Calu3 (cell line): ENCODE measurements at places on chromosomes 6 and 20. TPM values are rescaled to one million over a fixed set of nuclear protein-coding genes. Genes with fewer than 3 reads are reported as not detected.

DNA sequence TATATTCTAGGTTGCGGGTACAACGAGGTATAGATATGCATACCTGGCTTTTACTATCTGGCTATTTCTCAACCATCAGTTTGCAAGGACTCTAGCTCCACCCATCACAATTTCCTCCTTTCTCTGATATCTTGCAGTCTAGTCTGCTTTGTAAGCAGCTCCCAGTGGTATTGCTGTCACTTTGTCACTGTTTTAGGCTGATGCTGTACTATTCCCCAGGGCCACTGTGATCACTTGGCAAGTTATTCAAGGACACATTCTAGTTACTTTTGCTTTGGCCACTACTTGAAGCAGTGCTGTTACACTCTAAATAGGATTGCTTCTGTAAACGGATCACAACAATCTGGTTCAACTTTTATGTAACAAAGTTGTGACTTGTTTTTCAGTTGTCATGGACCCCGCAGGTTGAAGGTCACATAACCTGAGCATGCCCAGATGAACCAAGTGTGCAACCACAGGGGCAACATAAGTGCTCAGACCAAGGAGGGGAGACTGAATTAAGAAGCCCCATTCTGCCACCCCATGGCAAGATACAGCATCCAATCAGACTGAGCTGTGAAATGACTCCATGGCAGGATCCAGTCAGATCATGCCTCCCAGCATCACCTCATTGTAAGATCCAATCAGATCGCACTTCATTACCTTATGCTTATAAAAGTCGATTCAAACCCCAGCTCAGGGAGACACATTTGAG is 588.4 kb upstream of the CITED2 start:
- no peak overlapping the region for H3K4me3 ChIP-seq
- no peaks in the 10 kb centered on the region for H3K36me3 ChIP-seq
- DNase-seq: no peak
- no peaks in the 10 kb centered on the region for H3K27me3 ChIP-seq
- H3K27ac ChIP-seq: no peak overlapping the region

DNA sequence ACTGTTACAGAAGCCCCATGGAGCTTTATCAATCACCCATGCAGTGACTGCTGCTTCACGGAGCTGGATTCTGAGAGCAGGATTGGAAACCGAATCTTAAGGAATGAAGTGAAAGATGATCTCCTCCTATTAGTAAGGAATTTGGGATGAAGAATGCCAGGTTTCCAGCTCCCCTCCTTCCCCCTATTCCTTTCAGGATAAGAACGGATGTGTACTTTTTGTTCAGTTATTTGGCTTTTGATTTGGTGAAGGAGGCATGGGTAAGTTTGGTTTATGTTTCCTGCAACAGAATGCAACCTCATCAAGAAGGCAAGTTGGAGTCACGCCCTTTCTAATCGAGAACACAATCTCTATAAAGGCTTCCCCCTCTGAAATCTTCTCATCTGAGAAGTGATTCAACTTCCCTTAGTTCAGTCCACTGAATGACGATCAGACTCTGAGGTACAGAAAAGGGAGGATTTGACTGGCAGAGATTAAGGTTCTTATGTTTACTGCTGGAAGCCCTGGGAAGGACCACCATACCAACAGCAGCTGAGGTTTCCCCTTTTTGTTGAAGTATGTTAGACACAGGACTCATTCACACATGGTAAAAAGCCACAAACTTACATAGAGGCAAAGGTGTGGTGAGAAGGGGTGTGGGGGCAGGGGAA is 5.5 kb downstream of the ELMO2 start:
- H3K4me3 ChIP-seq: no peak overlapping the region
- peaks cover 41% of the 10 kb centered on the region for H3K4me1 ChIP-seq
- no peak for DNase-seq
- H3K27me3 ChIP-seq: no peaks in the 10 kb centered on the region
- H3K36me3 ChIP-seq: peaks cover 11% of the 10 kb centered on the region

GRCh38 chr20:59247731-59248684 is 52.4 kb upstream of the EDN3 start:
- no peak for DNase-seq
- peaks cover 100% of the 10 kb centered on the region for H3K27me3 ChIP-seq
- H3K27ac ChIP-seq: no peak overlapping the region
- H3K4me1 ChIP-seq: no peaks in the 10 kb centered on the region

DNA sequence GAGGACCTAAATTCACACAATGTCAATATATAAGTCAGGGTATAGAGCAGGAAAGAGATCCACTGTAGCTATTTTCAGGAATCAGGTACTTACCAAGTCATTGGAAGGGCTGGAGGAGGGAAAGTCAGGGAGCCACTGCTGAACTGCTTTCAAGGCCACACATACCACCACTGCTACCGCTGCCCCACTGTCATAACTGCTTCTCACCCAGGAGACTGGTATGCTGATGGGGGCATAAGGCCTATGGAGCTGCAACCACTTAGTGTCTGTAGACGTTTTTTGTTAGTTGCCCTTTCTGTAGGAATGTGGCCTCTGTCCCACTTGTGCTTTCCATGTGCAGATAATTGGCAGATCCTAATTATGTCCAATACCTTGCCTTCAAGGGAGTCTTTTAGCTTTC is 5.4 kb downstream of the SMAP1 start:
- peaks cover 12% of the 10 kb centered on the region for H3K36me3 ChIP-seq
- no peak for DNase-seq
- H3K4me1 ChIP-seq: peaks cover 58% of the 10 kb centered on the region
- no peak overlapping the region for H3K4me3 ChIP-seq
- no peak overlapping the region for H3K27ac ChIP-seq

GRCh38 chr6:124076336-124077048 is 272.8 kb downstream of the NKAIN2 start:
- H3K27ac ChIP-seq: no peak overlapping the region
- no peak for DNase-seq
- H3K36me3 ChIP-seq: no peaks in the 10 kb centered on the region

Gene FILIP1
- not detected in 2 replicates for total RNA-seq

DNA sequence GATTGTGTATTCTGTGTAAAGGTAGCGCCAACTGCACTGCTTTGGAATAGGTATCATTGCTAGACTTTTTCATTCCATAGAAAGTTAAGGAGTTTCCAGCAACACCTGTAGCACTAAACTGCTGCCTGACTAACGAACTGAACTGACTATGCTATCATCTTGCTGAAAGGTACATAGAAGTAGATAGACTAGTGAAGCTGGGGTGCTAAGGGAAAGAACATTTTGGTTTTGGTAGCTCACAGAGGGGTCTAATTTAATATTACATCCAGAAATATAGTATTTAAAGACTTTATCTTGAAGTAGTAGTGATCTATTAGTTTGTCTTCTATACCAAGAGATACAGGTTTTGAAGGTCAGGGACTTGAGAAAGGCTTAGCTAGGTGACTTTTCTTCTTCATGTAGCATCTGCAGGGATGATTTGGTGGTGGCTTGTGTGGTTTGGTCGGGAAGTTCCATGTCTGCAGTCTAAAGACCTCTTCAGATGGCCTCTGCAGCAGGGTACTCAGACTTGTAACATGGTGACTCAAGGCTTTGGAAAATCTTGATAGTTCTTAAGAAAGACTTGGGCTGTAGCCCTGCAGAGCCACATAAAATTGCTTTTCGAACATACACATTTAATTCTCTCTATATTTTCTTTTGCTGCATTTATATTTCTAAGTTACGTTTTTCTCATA is 10.2 kb downstream of the SENP6 start:
- no peak overlapping the region for H3K4me3 ChIP-seq
- no peak for DNase-seq
- H3K36me3 ChIP-seq: peaks cover 2% of the 10 kb centered on the region
- H3K4me1 ChIP-seq: peaks cover 56% of the 10 kb centered on the region
- no peak overlapping the region for H3K27ac ChIP-seq

DNA sequence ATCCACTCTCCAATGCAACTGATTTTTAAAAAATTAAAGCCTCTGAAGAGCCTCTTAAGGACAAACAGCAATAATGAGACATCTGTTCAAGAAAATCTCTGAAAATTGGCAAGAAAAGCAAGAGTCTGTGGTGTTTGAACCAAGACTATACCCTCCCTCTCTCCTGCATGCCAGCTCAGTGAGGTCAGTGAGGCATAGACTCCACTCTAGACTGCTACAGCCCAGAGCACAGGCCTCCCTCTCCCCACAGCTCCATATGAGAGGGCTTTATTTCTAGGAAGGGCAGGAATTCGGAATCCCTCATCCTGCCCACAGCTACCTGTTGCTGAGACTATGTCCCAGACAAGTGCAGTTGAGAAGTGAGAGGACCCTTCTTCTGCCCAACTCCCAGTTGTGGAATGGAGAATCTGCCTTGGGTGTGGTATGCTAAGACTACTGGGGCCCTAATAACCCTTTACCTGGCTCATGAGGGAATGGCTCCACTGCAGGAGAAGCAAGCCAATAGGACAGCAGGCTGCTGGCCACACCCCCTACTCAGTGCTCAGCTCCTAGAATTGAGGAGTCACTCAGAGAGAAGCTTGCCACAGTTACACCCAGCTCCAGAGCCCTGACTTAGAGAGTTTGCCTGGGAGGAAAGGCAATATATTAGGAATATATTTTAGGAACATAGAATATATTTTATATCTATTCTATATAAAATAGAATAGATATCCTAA is 22.7 kb upstream of the HLA-DQA1 start:
- H3K27ac ChIP-seq: no peak overlapping the region
- no peaks in the 10 kb centered on the region for H3K36me3 ChIP-seq
- H3K4me1 ChIP-seq: peaks cover 16% of the 10 kb centered on the region
- H3K4me3 ChIP-seq: no peak overlapping the region
- no peaks in the 10 kb centered on the region for H3K27me3 ChIP-seq
- no peak for DNase-seq

Gene KCNQ5
- 0.10 TPM in 1 of 2 replicates, not detected in the other for total RNA-seq

Gene MRAP2
- 0.22 and 0.38 TPM in 2 replicates for total RNA-seq

DNA sequence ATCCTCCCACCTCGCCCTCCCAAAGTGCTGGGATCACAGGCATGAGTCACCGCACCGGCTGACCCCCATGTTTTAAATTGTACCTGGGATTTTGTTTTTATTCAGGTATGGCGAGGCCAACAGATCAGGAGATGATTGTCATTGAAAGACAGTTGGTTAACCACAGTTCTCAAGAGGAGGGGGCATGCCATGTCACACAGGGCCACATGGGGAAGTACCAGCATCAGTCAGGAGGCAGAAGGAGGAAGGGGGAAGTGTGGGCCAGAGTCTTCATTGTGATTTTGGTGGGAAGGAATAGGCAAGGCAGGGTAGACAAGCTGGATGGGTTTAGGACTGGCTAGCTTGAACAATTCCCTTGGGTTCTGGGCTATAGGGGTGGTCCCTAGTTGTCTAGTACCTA is 9.9 kb upstream of the MMP9 start:
- H3K4me1 ChIP-seq: peaks cover 22% of the 10 kb centered on the region
- no peak overlapping the region for H3K4me3 ChIP-seq
- DNase-seq: no peak
- no peaks in the 10 kb centered on the region for H3K36me3 ChIP-seq
- no peak overlapping the region for H3K27ac ChIP-seq
- peaks cover 51% of the 10 kb centered on the region for H3K27me3 ChIP-seq

Gene WFDC8
- total RNA-seq: not detected in 2 replicates

Gene SUMO4
- 1.4 and 2.9 TPM in 2 replicates for total RNA-seq

DNA sequence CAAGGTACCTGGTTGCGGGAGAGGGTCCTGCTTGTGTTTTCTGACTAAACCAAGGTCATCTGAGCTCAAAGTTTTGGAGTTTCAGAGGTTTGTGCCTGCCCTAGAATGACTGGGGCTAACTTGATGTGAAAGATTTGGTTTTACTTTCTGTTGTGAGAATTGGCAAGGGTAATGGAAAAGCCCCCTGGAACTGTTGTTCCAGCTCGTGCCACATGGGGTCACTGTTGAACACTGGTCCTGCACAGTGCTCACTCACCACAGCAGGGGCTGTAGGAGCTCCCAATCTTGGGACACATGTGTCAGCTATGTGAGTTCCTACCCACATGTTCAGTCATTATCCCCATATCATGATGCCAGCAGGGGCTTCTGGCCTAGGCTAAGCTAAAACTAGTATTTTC is 6.5 kb downstream of the TGM6 start:
- H3K27ac ChIP-seq: no peak overlapping the region
- H3K4me3 ChIP-seq: no peak overlapping the region
